Lower leg skin (tissue), 4 donors: ENCODE measurements at places on chromosomes 4 and X.

- no peak for DNase-seq
These were observed 115.3 kb downstream of the AASDH start for GRCh38 chr4:56272003-56272402.

GRCh38 chr4:10534820-10535219 lies 77.6 kb upstream of the ZNF518B start:
- DNase-seq = no peak

- no peak for DNase-seq
These were observed 52.1 kb downstream of the NPY5R start for GRCh38 chr4:163395758-163396157.

DNA sequence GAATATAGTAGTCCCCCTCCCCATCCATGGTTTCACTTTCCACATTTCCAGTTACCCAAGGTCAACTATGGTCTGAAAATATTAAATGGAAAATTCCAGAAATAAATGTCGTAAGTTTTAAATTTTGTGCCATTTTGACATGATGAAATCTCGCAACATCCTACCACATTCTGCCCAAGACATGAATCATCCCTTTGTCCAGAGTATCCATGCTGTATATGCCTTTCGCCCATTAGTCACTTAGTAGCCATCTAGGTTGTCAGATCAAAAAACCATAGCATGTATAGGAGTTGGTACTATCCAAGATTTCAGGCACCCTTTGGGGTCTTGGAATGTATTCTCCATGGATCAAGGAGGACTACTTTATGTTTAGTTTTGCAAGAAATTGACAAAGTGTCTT lies 8.3 kb downstream of the PRRG1 start:
- no peak for DNase-seq
